Caki2 (cell line): ENCODE measurements at places on chromosomes 11 and 22.

DNA sequence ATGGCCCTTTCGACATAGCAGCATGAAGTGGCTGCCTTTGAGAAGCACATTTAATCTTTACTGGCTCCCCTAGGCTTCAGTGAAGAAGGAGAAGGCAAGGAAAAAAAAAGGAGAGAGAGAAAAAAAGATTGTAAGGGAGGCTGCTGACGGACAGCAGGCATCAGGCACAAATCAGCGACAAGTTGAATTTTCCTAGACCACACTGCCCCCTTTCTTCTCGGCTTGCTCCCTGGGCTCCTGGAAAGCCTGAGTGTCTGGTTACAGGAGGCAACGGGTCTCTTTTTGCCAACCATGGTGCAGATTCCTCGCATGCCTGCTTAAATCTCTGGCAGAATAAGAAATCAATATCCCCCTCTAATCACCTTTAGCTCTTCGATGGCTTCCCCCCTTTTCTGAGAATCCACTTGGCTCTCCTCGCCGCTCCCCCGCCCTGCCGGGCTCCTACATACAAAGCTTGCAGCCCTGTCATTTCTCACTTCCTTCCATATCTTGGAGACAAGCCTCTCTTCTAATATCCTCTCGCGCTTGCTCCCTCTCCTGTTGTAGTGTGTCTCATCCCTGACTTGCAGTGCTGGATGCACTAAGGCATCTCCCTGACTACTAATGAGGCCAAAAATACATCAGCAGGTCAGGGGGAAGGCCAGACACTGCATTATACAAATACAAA, 14.3 kb downstream of the BLID start:
- DNase-seq = no peak

- no peak for DNase-seq
Measured at GRCh38 chr11:86463120-86463519, 88.4 kb downstream of the CCDC81 start.

- no peak for DNase-seq
Measured at GRCh38 chr22:31178859-31179258, 18.9 kb downstream of the RNF185 start.

DNA sequence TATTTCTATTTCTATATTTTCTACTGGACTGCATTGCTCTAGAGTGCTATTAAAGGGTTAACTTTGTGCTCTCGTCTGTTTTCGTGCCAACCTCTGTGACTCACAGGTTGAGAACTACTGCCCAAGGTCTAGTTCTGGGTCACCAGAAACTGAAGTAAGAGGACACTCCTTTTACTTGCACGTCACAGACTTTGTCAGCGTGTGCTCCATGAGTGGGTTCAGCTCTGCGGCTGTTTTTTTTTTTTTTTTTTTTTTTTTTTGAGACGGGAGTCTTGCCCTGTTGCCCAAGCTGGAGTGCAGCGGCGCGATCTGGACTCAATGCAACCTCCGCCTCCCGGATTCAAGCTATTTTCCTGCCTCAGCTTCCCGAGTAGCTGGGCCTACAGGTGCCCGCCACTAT, 49.8 kb downstream of the CLMP start:
- DNase-seq = peak; percentile 63

DNA sequence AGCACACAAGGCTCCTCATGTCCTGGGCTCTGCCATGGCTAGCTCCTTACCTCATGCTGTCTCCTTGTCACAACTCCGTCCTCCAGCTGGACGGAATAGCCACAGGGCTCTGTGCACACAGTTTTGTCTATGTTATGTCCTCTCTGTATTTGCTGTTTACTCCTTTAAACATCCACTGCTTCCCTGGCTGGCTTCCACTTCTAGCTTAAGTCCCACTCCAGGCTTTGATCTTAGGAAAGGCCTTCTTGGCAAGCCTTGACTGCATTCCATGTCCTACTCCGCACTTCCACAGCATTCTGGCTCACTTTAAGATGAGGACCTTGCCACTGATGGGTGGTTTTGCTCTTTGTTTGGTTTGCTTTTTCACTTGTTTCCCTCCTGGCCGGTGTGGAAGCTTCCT, 22.9 kb upstream of the ROBO3 start:
- DNase-seq = no peak

DNA sequence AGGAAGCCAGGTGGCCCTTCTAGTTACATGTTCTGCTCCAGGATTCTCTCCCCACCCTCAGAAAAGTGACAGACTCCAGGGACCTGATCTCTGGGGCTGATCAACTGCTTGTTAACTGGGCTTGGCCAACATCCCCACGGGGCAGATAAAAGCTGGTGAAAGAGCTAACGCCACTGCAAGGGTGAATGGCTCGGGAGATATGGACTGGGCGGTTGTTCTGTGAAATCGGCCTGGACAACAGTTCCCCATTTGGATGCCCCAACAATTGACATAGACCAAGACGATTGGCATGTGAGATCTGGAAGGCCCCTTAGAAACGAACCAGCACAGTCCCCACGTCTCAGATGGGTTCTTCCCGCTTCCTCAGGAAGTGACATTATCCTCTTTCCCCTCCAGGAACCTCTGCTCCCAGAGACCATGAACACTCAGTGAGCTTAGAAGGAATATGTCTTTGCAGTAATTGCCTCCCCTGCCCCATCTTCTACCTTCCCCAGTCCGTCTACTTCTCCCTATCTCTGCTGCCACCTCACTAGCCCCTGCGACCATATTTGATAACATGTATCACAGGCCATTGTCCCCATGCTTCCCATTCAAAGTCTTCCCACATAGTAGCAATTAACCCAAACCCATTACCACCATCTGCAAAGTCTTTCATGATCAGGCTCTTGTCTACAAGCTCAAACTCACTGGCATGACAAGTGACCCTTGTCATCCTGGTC, 5.6 kb upstream of the PRG2 start:
- DNase-seq = no peak

- DNase-seq = no peak
Measured at GRCh38 chr22:40694411-40694810, 15.1 kb downstream of the MCHR1 start.

- DNase-seq = no peak
Measured at GRCh38 chr11:15940462-15941205, 415.7 kb downstream of the SOX6 start.

- DNase-seq = no peak
Measured at GRCh38 chr11:24226606-24227005, 270.2 kb upstream of the LUZP2 start.

- no peak for DNase-seq
Measured at GRCh38 chr22:42268852-42269410, 1.5 kb downstream of the TCF20 start.

DNA sequence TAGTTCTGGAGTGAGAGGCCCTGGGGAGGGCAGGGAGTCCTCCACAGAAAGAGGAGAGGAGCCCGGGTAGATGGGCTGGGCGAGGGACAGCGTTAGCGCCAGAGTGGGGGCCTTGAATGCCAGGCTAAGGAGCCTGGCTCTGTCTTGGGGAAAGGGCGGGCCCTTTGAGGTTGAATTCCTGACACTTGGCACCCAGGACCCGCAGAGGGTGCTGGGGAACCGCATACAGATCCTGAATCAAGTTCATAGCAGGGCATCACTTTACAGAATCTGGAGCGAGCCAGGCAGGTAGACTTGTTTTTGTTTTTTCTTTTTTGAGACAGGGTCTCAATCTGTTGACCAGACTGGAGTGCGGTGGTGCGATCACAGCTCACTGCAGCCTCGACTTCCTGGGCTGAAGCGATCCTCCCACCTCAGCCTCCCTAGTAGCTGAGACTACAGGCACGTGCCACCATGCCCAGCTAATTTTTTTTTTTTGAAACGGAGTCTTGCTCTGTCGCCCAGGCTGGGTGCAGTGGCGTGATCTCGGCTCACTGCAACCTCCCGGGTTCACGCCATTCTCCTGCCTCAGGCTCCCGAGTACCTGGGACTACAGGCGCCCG, 6.1 kb downstream of the CARNS1 start:
- DNase-seq = no peak

GRCh38 chr22:36113121-36113520, 47.4 kb downstream of the APOL3 start:
- DNase-seq = no peak

GRCh38 chr22:44267856-44268255, 44.9 kb downstream of the SHISAL1 start:
- DNase-seq = no peak

DNA sequence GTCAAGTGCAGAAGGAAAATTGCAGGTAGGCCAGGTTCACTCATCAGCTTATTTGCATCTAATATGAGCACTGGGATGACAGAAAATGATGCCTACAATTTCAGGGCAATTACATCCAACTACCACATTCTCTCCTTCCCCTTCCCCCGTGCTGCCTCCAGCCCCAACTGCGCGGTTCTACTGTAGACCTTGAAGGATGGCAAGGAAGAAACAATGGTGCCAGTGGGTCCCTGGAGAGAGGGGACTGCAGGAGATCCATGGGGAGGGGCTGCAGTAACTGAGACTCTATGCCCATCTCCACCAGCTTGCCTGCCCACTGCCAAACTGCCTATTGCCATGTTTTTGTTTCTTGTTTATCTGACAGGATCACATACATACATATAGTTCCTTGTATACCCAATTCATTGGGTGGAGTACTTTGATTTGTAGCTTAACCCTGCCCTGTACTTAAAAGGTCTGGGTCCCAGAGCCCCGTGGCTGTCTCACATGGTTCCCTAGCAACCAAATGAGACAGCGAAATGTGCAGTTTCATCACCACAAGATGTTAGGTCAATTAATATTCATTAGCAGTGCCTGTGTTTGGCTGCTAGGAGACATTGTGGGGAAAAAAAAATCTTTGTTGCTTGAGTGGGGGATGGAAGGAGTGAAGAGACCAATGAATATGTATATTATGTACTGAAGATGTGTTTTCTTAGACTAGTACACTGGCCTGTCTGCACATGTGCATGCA, 253.5 kb upstream of the PLET1 start:
- peak; percentile 16 for DNase-seq

DNA sequence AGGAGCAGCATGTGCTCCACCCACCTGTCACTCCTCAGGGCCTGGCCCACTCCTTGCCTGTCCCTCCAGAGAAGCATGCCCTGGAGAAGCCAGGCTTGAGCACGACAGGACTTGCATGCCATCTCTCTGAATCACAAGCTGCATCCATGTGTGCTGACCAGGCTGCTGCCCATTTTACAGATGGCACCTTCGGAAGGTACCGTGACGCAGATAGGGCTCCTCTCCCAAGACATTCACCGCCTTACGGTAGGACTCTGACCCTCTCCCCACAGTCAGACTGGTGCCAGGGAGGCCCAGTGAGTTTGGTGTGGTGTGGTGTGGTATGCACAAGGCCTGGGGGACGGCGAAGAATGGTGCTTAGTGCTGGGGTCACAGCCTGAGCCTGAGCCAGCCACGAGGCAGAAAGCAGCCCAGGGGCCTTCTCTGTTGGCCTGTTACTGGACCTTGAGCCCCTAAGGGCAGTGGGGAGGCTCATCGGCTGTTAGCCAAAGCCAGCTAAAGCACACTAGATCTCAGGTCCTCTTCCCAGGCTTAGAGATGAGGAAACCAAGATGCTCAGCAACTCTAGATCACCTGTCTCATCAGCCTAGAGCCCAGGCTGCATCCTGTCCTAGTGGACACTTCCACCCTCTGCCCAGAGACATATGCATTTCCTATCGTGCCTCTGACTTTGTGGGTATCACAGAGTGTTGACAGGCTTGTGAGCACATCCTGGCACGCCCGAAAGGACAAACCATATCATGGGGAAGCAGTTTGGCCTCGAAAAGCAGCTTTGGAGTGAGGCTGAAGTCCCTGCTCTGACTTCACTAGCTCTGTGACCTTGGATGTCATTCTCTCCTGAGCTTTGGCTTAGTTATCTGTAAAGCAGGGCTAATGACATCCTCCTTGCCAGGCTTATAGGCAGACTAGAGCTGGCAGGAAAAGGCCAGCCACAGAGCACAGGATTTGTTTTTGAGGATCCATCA, 17.8 kb downstream of the CYB5R2 start:
- DNase-seq = no peak
